Stimulated activated CD8-positive, alpha-beta memory T cell treated with anti-CD3 and anti-CD28 coated beads, Interleukin-12 subunit alpha, Interleukin-12 subunit beta, amount 100 ng/mL, for 4 hours (primary cell): ENCODE measurements at places on chromosomes 2 and 18.

- DNase-seq = no peak
Measured at GRCh38 chr2:80473069-80473468, 168.5 kb upstream of the LRRTM1 start.

- no peak for DNase-seq
Measured at GRCh38 chr18:10847408-10847790, 302.0 kb downstream of the PIEZO2 start.

GRCh38 chr2:120660771-120661459 is 74.8 kb upstream of the GLI2 start:
- DNase-seq = no peak

DNA sequence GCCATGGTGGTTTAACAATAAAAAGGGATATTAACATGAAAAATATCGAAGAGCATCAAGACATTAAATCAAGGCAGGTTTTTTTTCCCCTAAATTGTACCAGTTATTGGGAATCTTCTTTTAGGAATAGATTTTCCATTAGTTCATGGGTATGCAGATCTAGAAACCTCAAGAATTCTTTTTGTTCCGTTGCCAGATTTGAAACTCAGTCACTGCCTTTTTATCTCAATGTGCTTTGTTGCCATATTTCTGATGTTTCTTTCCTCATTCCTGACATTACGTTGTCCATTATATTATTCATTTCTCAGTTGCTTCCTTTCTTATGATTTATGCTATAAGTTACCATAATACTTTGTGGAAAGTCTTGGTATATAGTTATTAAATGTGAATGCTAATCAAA is 162.2 kb downstream of the CD226 start:
- DNase-seq = no peak

DNA sequence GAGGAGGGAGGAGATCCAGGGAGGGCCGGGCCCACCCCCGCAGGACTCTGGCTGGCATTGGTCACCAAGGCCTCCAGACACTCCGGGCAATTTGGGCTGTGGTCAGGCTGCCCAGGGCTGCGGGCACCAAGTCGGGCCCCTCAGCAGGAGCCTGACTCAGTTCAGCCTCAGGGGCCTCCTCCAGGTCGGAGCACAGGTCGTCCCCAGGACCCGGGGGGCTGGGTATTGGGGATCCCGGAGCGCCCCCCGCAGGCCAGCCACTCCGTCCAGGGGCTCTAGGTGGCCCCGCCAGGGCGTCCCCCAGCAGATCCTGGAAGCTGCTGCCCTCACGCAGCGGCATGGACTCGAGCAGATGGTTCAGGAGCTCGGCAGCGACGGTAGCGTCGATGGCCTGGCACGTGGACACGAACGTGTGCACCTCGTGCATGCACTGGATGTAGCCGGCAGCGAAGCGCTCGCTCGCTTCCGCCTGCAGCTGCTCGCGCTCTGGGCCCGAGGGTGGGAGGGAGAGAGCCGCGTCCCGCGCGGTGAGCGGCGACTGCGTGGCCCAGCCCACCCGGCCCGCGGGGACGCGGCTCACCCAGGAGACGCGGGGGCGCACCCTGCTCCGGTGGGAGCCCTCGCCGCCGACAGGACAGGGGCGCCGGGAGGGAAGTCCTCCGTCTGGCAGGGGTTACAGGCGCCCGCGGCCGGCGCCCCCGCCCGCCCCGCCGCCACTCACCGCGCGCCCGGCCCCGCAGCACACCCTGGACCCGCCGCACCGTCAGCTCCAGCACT is 884 bp downstream of the HES6 start:
- DNase-seq = no peak

GRCh38 chr2:66460031-66460430 is 25.1 kb downstream of the MEIS1 start:
- DNase-seq = no peak

DNA sequence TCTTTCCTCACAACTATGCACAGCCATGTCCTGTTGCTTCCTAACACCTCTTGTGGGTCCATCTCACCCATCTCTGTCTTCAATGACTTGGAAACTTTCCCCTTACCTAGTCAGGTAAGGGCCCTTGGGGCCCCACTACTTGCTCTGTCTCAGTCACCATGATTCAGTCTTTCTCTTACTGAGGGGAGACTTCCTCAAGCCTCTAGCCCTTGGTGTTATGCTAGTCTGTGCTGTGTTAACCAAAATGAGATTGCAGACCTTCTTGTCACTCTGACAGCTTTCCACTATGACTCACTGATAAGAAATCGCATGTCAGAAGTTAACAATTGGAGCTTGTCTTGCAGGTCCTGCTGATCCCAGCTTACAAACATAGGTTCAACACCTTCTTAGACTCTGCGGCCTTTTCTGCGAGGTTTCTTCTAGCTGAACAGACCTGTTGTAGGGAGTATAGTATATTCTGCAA is 65.3 kb downstream of the WDR75 start:
- DNase-seq = no peak

GRCh38 chr18:39191931-39192330 is 1626.3 kb upstream of the CELF4 start:
- no peak for DNase-seq

DNA sequence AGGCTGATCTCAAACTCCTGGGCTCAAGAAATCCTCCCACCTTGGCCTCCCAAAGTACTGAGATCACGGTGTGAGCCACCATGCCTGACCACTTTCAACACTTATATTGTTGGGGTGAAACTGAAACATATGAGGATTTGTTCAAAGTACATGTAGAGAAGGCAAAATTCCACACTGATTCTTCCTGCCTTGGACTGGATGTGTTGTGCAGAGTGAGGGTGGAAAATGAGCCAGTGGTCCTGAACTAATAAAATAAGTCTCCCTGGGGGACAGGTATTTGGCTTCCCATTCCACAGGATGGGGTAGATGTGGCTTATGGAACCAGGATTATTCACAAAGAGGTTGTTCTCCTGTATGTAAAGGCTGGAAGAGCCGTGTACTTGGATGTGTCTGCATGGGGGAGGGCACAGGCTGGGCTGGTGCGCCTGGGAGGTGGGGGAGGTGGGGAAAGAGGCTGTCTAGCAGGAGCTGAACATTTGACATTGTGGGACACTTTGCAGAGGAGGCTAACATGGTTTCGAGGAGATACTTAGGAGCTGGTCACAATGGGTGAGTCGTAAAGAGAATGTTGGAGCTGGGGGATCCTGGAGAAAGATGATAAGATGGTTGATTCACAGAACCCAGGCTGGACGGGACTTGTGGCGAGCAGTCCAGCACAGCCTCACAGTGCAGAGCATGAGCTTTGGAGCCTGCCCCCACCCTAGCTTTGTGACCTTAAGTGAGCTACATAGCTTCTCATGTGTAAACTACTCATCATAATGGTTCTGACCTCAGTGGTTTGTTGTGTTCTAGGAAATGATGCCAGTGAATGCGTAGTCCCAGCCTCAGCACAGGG is at the start of gene TXNDC2:
TSS of gene TXNDC2 (plus strand) at position 804 of the 835 bp plus-strand sequence. CDS start 708 bp downstream, outside the sequence.
- DNase-seq = no peak

GRCh38 chr2:162992828-162993227 is 154.3 kb upstream of the KCNH7 start:
- DNase-seq = no peak

GRCh38 chr2:853203-853870 is 97.3 kb upstream of the SNTG2 start:
- DNase-seq = no peak

GRCh38 chr2:53353135-53354114 is 414.2 kb upstream of the CHAC2 start:
- no peak for DNase-seq

GRCh38 chr2:72106978-72107377 is 40.7 kb downstream of the CYP26B1 start:
- DNase-seq = no peak

GRCh38 chr2:106703161-106703560 is 182.8 kb downstream of the ST6GAL2 start:
- no peak for DNase-seq
